Epithelial cell of umbilical artery (primary cell): ENCODE measurements at places on chromosomes 12 and 14. TPM values are rescaled to one million over a fixed set of nuclear protein-coding genes. Genes with fewer than 3 reads are reported as not detected.

Gene NEUROD4
- not detected in 2 replicates for total RNA-seq

Gene RNF10
- total RNA-seq: 67.5 and 107 TPM in 2 replicates

Gene GPRC5D
- total RNA-seq: not detected in 2 replicates

Gene BCL11B
- total RNA-seq: under 0.01 TPM in 2 replicates

Gene ISM2
- under 0.01 TPM in 1 of 2 replicates, not detected in the other for total RNA-seq

Gene GYS2
- total RNA-seq: not detected in 2 replicates

Gene CNTN1
- 0.30 and 0.32 TPM in 2 replicates for total RNA-seq

Gene AREL1
- total RNA-seq: 24.8 and 27.0 TPM in 2 replicates

Gene NPAS3
- total RNA-seq: 0.15 and 0.32 TPM in 2 replicates

Gene VWF
- 531 and 644 TPM in 2 replicates for total RNA-seq

Gene TAS2R9
- total RNA-seq: 0.32 TPM in 1 of 2 replicates, not detected in the other

Gene POLE2
- 14.9 and 16.6 TPM in 2 replicates for total RNA-seq

Gene DYNLL1
- total RNA-seq: 324 and 483 TPM in 2 replicates

Gene TSPAN19
- total RNA-seq: not detected in 2 replicates

Gene PSMD9
- total RNA-seq: 47.4 and 127 TPM in 2 replicates

Gene RCOR1
- total RNA-seq: 11.4 and 12.7 TPM in 2 replicates

Gene JDP2
- total RNA-seq: 4.5 and 18.8 TPM in 2 replicates

Gene CEP290
- 16.2 and 31.5 TPM in 2 replicates for total RNA-seq
